ENCODE measurements at places on chromosomes 3 and 15.

DNA sequence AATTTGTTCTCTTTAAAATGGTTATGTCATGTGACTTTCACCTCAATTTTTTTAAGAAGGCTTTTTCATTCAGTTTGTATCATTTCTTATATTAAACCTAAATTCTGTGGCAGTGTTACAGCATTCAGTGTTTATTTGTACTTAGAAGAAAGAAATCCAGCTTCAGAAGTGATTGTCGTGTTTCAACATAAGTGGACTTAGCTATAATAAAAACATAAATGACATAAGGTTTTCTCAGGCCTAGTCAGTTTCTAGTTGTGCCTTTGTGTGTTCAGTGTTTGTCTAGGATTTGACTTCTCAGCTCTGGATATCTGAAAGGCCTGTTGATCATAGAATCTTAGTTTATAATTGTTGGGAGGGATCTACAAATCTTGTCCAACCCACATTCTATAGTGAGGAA lies 80.5 kb downstream of the STT3B start:
- DNase-seq = no peak

GRCh38 chr3:167469381-167469780 lies 4.5 kb downstream of the SERPINI2 start:
- no peak for DNase-seq

GRCh38 chr3:110414855-110415254 lies 656.8 kb upstream of the NECTIN3 start:
- peak; percentile 78 for DNase-seq

DNA sequence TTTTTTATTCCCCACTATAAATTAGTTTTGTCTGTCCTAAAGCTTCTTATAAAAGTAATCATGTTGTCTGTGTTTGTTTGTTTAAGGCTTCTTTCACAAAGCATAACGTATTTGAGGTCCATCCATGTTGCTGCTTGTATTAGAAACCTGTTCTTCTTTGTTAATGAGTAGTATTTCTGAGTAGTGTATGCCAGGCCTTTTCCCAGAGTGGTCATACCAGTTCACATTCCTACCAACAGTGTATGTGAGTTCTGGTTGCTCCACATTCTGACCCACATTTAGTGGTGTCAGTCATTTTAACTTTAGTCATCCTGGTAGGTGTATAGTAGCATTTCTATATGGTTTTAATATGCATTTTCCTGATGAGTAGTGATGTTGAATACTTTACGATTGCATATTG lies 98.6 kb downstream of the NEO1 start:
- DNase-seq = no peak
